ENCODE measurements at places on chromosomes 3 and 15. TPM values are rescaled to one million over a fixed set of nuclear protein-coding genes. Genes with fewer than 3 reads are reported as not detected.

The DLL4 gene
- polyA plus RNA-seq: 8.9 TPM

The IGSF10 gene
- polyA plus RNA-seq: 1.7 TPM

The DUOXA2 gene
- not detected for polyA plus RNA-seq

The DPPA4 gene
- polyA plus RNA-seq: 3.9 TPM

The ATP13A4 gene
- polyA plus RNA-seq: 0.72 TPM

The ZNF860 gene
- polyA plus RNA-seq: 2.6 TPM

The SI gene
- polyA plus RNA-seq: 0.29 TPM

The SLC35G2 gene
- polyA plus RNA-seq: 4.5 TPM

The PEX5L gene
- polyA plus RNA-seq: 0.31 TPM

The ROPN1 gene
- polyA plus RNA-seq: 0.09 TPM

The FGF7 gene
- polyA plus RNA-seq: 18.1 TPM

The MITF gene
- polyA plus RNA-seq: 35.5 TPM

The RTP1 gene
- polyA plus RNA-seq: not detected

The CPB1 gene
- 0.53 TPM for polyA plus RNA-seq

The DYNLT2B gene
- 36.3 TPM for polyA plus RNA-seq

The ADAMTS7 gene
- polyA plus RNA-seq: 33.1 TPM

The PDCD6IP gene
- polyA plus RNA-seq: 127 TPM

The TMEM108 gene
- 1.9 TPM for polyA plus RNA-seq

The BSN gene
- 1.4 TPM for polyA plus RNA-seq

The REC114 gene
- polyA plus RNA-seq: not detected

The HESX1 gene
- polyA plus RNA-seq: 4.4 TPM

The CIB1 gene
- 55.4 TPM for polyA plus RNA-seq

The C2CD4A gene
- polyA plus RNA-seq: 0.57 TPM

The CCR8 gene
- polyA plus RNA-seq: not detected

The NUP210 gene
- 30.0 TPM for polyA plus RNA-seq

The SNX22 gene
- 1.3 TPM for polyA plus RNA-seq

The C3orf20 gene
- 0.34 TPM for polyA plus RNA-seq

The HAUS2 gene
- 25.6 TPM for polyA plus RNA-seq

The AMT gene
- 48.9 TPM for polyA plus RNA-seq

The MORC1 gene
- polyA plus RNA-seq: 0.78 TPM

The OGG1 gene
- 77.5 TPM for polyA plus RNA-seq

The GRM2 gene
- 0.42 TPM for polyA plus RNA-seq

The ZNF35 gene
- polyA plus RNA-seq: 10.5 TPM

The MFSD1 gene
- 47.3 TPM for polyA plus RNA-seq

The FEZF2 gene
- polyA plus RNA-seq: not detected

The CCR3 gene
- polyA plus RNA-seq: not detected

The NOX5 gene
- 1.3 TPM for polyA plus RNA-seq

The SLITRK3 gene
- 0.64 TPM for polyA plus RNA-seq

The OR5K3 gene
- polyA plus RNA-seq: not detected

The TCTA gene
- polyA plus RNA-seq: 33.9 TPM

The APOD gene
- polyA plus RNA-seq: 8.2 TPM

The GPR176 gene
- 17.1 TPM for polyA plus RNA-seq

The PRSS50 gene
- 2.9 TPM for polyA plus RNA-seq

The SYNPR gene
- polyA plus RNA-seq: 0.11 TPM

The BFSP2 gene
- polyA plus RNA-seq: not detected

The MTMR10 gene
- polyA plus RNA-seq: 55.1 TPM

The ITIH1 gene
- polyA plus RNA-seq: not detected

The COL7A1 gene
- polyA plus RNA-seq: 30.0 TPM

The GRAMD2A gene
- polyA plus RNA-seq: 7.0 TPM

The LHFPL4 gene
- polyA plus RNA-seq: 0.07 TPM

The ASB14 gene
- 0.60 TPM for polyA plus RNA-seq

The ZNF662 gene
- 24.3 TPM for polyA plus RNA-seq

The C3orf52 gene
- polyA plus RNA-seq: 6.0 TPM

The SLC51A gene
- 10.8 TPM for polyA plus RNA-seq

The MAP1A gene
- 7.8 TPM for polyA plus RNA-seq

Data from renal cortex interstitium (tissue), 15 donors.